ENCODE measurements at places on chromosomes 5 and 9.

GRCh38 chr5:41522193-41522786, 11.9 kb upstream of the PLCXD3 start:
- DNase-seq = no peak

DNA sequence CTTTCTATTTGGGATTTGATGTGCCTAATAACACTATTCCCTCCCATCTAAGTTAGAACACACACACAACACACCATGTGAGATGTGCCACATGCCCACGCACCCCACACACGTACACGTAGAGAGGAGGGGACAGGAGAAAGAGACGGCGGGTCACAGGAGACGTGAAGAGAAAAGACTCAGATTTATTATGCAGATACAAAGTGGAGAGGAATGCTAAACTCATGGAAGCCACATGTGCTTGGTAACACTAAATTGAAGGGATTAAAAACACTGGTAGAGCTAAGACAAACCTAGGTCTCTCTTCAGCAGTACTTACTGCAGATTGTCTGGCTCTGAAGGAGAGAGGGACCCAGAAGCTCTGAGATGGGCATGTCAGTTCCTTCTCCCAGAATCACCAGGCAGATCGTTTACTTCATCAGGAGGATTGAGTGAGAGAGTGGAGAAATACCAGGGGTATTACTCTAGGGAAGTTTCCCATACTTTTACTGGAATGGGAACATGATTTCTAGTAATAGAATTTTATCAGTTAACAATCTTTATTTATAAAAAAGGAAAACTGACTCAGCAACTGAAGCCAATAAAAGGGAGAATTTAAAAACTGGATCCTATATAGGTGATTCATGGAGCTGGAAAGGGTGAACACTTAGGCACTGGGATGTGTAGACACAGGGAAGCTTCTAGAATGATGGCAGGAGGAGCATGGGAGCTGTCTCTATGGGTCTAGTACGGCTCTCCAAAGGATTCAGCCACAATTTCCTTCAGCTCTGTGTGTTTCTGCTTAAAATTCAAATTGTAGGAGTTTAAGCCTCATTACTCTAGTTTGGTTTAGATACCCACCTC, 139.4 kb downstream of the MACIR start:
- no peak for DNase-seq

GRCh38 chr5:68612972-68613371, 397.4 kb downstream of the PIK3R1 start:
- no peak for DNase-seq

- no peak for DNase-seq
Observed at GRCh38 chr9:131712151-131712716, 27.6 kb downstream of the RAPGEF1 start.

- DNase-seq = no peak
Observed at GRCh38 chr9:115921301-115921700, 232.3 kb upstream of the PAPPA start.

- no peak for DNase-seq
Observed at GRCh38 chr5:154395407-154396106, 50.2 kb upstream of the SAP30L start.

GRCh38 chr9:124078641-124079040, 67.1 kb downstream of the LHX2 start:
- no peak for DNase-seq

- DNase-seq = no peak
Observed at GRCh38 chr9:137593176-137593575, 2.9 kb upstream of the ZMYND19 start.

- DNase-seq = no peak
Observed at GRCh38 chr5:59767681-59768151, 125.8 kb downstream of the PDE4D start.

- no peak for DNase-seq
Observed at GRCh38 chr5:33371660-33372059, 69.1 kb upstream of the TARS1 start.
